Foreskin fibroblast (primary cell): ENCODE measurements at places on chromosomes 6 and 20.

GRCh38 chr20:58188527-58188926, 39.9 kb downstream of the ANKRD60 start:
- no peak for DNase-seq

DNA sequence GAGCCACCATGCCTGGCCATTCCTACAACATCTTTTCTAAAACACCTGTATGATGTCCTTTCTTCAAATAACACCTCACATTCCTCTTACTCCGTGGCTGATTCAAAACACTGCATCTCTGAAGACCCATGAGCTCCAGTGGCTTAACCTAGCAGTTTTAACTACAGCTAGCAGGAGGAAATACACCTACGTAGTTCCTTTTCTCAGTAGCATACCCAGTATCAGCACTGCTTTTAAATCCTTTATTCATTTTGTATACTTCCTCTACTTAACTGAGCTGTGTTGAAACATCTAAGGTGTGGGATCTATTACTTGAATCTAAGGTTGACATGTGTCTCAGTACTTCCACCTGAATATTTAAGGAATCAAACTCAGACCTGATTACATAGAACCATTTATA, 113.6 kb upstream of the CCDC28A start:
- DNase-seq: no peak

GRCh38 chr6:31336896-31337496, 20.0 kb downstream of the HLA-B start:
- DNase-seq: no peak

- no peak for DNase-seq
Measured at GRCh38 chr6:134938896-134939295, 11.0 kb downstream of the ALDH8A1 start.

- DNase-seq: no peak
Measured at GRCh38 chr6:169950558-169950957, 199.1 kb downstream of the ERMARD start.

- DNase-seq: no peak
Measured at GRCh38 chr6:82507112-82507511, 143.5 kb downstream of the TPBG start.

DNA sequence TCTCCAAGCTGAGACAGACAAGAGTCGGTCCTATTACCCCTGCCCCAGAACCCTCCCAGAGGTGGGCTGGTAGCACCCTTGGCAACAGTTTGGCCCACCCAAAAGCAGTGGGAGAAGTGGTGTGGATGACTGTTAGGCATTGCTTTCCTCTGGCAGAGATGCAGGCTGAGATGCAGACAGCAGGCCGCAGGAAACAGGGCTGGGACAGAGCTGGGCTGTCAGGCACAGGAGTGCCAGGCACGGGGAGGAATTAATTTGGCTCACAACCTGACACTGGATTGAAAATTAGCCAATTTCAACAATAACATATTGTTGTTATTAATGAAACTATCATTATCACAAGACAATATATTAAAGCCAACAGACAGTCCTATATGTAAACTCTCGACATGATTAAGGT, 15.7 kb upstream of the SIRT5 start:
- no peak for DNase-seq

DNA sequence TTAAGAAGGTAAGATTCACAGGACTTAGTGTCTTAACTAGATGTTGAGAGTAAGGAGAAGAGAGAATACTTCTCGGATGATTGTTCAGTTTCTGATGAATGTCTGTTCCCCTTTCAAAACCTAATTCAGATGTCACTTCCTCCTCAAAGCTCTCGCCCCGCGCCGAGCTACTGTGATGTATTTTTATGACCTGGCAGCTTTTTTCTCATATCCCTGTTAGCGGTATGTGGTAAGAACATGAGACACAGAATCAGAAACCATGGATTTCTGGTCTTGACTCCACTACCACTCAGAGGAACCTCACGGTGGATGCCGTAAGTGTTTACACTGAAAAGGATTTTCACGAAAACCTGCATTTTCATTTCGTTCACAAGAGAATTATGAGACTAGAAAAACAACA, 48.4 kb downstream of the CEP43 start:
- no peak for DNase-seq

DNA sequence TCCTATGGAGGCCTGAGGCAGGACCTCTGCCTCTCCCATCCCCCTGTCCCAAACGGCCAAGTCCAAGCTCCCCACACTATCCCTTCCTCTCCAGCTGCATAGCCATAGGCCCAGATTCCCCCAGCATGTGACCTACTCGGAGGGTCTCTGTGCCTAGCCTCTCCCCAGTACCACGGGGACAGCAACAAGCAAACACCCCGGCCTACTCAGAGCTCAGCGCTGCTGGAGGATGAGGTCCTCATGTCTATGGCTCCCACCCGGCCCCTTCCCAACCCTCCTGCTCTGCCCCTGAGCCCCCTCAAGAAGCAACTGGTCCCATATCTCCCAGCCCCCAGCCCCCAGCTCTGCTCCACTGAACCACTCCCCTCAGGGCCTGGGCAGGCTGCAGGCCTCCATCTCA, 24.2 kb downstream of the RNASET2 start:
- DNase-seq: no peak

- no peak for DNase-seq
Measured at GRCh38 chr6:90691823-90692222, 105.0 kb upstream of the MAP3K7 start.

- no peak for DNase-seq
Measured at GRCh38 chr20:63749597-63750508, 10.3 kb downstream of the SLC2A4RG start.

- DNase-seq: peak; percentile 88
Measured at GRCh38 chr6:7617801-7618764, 28.1 kb downstream of the SNRNP48 start.

DNA sequence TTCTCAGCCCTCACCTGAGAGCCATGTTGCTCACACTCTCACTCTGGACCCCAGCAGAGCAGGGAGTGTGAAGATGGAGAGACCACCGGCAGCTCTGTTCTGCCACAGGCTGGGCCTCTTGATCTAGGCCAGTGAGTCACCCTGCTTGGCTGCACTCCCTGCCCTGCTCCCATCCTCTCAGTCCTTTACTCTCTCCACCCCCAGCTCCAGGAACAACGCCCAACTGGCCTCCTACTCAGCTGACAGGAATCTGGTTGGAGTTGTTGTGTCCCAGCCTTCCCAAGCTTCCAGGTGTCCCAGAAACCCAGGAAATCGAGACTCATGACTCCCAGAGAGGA, at the start of gene PSORS1C1:
Gene PSORS1C1, plus strand, starts transcription at position 260 of the 338 bp plus-strand sequence. CDS start 14,833 bp downstream, outside the sequence.
- peak; percentile 95 for DNase-seq

DNA sequence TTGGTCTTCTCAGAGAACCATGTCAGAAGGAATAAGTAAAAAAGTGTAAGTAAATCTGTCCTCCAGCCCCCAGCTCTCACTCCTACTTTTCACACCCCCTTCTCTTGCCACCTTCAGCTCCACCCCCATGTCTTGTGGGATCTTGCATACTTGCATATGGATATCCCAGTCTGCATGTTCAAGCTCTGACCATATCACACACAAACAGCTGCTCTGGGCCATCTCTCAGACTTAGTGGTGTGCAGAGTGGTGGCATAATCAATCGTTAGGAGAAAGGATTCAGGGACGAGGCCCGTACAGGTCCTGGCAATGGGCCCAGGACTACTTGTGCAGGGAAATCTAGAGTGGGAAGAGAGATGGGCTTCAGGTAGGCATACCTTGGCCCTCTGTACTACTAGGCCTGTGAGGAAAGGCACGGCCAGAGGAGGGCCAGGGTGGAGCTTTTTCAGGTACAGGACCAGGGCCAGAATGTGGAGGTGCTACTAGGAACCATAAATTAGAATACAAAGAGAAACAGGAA, 112.0 kb upstream of the SGK1 start:
- no peak for DNase-seq

DNA sequence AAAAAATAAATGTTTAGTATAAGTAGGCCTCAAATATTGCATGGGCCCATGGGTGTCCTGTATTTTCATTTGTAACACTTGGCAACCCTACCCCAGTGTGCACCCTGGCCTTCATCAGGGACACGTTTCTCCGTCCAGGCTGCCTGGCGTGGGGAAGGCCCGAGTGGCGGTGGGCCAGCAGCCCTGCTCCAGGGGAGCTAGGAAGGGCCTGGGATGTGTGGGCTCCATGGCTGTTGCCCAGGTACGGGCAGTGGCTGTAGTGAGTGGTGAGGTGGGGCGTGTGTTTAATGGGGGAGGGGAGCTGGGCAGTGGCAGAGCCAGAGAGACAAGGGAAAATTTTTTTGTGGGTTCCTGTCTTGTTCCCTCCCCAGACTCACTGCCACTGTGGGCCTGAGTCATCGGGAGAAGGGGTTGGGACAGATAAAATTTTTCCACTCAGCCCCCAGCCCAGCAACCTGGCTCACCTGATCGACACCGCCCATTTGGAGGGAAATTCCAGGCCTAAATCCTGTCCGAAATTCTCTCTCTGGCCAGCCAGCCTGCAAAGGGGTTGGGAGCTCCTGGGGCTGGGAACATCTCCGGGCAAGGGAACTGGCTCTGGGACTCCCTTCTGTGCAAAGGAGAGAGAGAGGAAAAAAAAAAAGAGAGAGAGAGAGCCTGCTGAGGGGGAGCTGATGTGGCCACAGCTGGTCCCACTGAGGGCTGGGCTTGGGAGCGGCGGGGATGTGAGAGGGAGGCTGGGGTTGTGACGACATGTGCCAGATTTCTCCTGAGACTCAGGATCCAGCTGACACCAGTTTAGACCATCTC, 32.5 kb upstream of the VEGFA start:
- no peak for DNase-seq

DNA sequence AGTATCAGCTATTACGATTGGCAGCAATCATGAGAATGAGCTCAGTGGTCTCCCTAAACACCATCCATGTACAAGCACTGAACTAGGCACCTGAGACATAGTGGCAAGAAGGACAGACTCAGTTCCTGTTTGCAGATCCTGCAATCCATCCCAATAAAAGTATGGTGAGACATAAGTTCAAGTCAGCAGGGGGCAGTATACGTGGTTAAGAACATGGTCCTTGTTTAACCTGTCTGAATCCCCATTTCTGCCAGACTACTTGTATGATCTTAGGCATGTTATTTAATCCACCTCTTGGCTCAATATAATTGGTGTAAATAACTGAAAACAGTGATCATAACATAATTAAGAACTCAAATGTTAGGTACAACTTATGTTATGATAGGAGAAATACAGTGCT, 33.2 kb upstream of the PNISR start:
- DNase-seq: no peak

- DNase-seq: no peak
Measured at GRCh38 chr20:25592135-25592852, 7.0 kb upstream of the NINL start.

- DNase-seq: peak; percentile 29
Measured at GRCh38 chr6:169978615-169979161, 227.3 kb downstream of the ERMARD start.

DNA sequence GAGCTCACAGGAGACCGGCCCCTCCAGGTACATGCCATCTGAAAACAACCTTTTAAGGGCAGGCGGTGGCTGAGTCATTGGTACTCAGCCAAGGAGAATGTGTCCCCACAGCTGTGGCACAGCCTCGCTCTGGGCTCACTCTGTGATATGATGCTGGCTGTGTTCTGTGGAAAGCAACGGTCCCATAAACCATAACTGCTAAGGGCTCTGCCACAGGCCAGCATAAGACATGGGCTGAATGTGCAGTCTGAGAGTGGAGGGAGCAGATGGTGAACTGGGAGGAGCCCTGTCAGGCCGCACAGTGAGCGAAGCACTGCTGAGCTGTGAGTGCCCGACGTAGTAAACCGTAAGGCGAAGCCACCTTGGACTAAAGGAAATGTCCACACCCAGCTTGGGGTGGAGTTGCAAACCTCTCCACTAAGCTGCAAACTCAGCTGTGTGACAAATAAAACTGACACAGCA, 375.8 kb downstream of the THBS2 start:
- DNase-seq: peak; percentile 7

DNA sequence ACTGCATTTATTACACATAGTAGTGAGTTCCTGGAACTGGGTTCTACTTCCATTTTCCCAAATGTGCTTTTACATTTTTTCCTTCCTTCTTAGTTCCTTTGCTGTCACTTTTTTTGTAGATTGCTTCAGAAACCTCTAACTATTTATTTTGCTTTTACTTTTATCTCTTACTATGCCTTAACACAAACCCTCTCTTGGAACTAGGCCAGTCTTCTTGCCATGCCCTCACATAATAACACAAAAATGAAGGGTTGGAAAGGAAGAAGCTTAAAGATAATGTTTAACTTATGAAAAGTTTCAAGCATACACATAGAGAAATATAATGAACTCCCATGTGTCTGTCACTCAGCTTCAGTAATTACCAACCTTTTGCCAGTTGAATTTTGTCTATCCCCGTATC, 27.1 kb downstream of the TOP1 start:
- DNase-seq: no peak

DNA sequence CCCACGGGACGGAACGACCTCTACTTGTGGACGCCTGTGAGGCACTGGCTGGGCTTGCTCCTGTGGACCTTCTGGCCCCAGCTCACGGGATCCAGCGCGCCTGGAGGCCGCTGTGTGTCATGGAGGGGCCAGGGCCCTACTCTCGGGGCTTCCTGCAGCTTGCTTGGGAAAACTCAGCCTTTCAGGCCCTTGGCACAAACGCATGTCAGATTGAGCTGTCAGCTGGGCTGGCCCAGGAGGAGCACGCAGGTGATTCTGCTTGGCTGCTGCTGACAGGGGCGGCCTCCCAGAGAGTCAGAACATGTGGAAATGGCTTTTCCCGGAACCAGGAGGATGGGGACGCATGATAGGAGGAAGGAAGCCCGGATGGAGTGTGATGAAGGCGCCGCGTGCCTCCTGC, 39.7 kb downstream of the TMEM181 start:
- DNase-seq: no peak

GRCh38 chr6:127818149-127818548, 82.7 kb downstream of the THEMIS start:
- no peak for DNase-seq

DNA sequence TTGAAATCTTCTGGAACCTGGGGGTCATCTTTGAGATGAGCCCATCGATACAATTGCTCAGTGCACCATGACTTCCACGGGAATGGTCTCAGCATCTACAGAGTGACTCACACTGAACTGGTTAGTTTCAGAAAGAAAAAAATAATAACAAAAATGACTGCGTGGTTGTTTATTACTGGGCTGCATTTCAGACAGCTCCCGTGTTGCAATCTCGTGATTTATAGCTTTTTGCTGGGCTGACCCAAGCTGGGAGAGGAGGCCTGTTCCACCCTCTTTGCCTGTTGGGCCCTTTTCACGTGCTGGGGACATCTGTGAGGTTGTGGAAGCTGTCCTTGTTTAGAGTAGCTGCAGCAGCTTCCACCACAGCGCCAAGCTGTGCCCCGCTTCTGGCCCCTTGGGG, 225.5 kb downstream of the BMP7 start:
- DNase-seq: peak; percentile 75

- DNase-seq: no peak
Measured at GRCh38 chr20:22339946-22340345, 244.4 kb downstream of the FOXA2 start.

- DNase-seq: no peak
Measured at GRCh38 chr20:52340036-52340634, 148.6 kb upstream of the ZFP64 start.
